ENCODE measurements at places on chromosomes 6 and 20.

DNA sequence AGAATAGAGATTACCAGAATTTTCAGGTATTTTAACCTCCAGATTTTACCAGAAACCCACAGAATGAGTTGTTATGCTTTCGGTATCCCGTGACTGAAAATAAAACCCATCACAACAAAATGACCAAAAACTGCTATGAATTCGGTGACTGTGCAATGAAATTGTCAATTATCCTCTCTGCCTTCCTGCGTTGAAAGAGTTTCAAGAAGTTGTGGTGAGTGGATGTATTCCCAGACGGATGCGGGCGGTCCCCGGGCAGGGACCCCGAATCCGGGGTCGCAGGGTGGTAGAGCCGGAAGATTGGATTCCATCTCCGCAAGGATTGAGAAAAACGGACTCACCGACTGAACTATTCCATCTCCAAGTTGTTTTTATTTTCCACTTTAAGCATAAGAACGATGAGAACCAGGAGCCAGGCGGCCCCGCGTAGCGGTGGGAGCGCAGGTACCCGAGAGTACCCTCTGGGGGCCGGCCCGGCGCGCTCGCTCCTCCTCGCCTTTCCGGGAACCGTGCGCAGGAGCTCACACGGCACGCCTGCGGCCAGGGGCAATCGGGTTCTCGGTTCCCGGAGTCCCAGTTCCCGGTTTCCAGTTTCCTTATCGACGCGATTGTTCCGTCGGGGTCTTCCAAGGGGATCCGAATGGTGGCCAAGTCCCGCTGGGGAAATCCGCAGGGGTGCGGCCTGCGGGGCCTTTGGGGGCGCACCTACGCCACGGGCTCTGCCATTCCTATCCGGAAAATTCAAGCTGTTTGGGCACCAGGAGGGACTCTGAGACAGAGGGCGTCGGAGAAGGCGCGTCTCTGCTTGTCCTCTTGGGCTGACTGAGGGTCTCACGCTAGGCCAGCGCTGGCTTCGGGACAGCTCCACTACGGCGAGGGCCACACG lies 104.9 kb upstream of the PRDM1 start:
- no peak for DNase-seq

DNA sequence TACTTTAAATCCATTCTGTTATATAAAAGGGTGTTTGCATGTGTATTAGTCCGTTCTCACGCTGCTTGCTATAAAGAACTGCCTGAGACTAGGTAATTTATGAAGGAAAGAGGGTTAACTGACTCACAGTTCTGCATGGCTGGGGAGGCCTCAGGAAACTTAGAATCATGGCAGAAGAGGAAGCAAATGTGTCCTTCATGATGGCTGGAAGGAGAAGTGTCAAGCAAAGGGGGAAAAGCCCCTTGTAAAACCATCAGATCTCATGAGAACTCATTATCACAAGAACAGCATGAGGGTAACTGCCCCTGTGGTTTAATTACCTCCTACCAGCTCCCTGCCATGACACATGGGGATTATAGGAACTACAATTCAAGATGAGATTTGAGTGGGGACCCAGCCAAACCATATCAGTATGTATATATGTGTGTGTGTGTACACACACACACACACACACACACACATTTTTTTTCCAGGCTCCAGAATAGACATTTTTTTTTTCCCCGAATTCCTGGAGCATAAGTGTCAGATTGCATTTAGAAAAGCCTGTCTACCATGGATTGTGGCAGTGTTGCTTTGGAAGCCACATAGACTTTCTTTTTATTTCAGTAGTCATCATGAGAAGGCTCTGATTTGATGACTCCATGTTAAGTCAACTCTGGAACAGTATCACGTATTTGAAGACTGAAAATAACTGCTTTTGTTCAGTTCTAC lies 31.5 kb downstream of the KDM1B start:
- peak; percentile 46 for DNase-seq

GRCh38 chr6:43772681-43773049 lies 2.7 kb downstream of the VEGFA start:
- no peak for DNase-seq

- DNase-seq, result no peak
Observed at GRCh38 chr6:122322824-122323223, 76.6 kb upstream of the HSF2 start.

DNA sequence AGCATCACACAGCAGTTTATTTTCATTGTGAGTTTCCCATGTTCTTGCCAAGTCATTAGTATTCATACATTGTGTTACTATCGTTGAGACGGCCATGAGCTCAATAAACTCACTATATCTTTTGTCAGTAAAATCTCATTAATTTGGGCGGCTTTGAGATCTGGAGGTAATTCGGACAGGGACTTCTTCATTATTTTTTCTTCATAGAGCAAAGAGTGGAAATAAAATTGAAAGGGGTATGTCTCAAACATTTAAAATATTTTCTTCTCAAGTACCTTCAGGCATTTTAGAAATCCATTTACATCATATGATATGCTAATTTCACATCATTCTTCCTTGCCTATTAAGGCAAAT lies 14.6 kb downstream of the NOX3 start:
- no peak for DNase-seq

DNA sequence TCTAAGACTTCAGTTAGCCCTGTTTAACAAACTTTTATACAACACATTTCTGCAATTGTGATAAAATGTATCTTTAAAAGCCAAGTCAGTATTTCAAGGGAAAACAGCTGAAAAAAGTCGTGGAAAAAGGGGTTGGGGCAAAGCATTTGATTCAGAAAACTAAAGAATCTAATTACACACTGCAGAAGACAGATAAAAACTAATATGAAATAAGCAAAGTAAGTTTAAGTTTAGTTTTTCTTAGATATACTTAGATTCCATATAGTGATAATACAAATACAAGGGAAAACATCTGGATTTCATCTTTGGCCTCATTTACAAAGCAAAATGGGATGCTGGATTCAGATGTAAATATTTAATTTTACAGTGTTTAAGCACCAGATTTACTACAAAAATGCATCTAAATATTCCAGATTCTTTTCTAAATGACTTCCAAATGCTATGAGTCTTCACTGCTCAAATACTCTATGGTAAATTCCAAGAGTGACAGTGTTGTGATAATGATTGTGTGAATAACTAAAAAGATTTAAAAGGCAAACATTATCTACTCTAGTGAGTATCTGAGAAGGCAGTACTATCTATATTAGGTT lies 1.5 kb upstream of the ADNP start:
- DNase-seq, result no peak

- peak; percentile 96 for DNase-seq
Observed at GRCh38 chr6:163414117-163414945, at the start of gene QKI. TSS of gene QKI (plus strand) at chr6:163414718. CDS start at chr6:163415194, 476 bp downstream.

- no peak for DNase-seq
Observed at GRCh38 chr6:45432977-45433376, 55.2 kb upstream of the SUPT3H start.

DNA sequence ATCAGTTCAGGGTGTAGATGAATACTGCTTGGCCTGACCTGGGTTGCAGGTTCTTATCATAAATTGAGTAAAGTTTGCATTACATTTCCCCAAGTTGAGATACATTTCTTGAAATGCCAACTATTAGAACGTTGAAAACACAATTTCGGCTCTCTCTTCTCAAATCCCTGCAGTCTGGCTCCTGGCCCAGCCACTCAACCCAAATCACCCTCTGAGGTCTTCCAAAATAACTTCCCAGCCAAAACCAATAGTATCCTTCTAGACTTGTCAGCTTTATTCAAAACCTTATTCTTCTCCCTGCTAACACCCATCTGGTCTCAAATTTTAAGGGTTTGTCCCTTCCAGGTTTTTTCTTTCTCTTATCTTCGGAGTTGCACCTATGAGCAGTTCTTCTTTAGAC lies 263.6 kb downstream of the EYA4 start:
- no peak for DNase-seq

GRCh38 chr6:169291646-169292337 lies 38.1 kb upstream of the THBS2 start:
- no peak for DNase-seq

DNA sequence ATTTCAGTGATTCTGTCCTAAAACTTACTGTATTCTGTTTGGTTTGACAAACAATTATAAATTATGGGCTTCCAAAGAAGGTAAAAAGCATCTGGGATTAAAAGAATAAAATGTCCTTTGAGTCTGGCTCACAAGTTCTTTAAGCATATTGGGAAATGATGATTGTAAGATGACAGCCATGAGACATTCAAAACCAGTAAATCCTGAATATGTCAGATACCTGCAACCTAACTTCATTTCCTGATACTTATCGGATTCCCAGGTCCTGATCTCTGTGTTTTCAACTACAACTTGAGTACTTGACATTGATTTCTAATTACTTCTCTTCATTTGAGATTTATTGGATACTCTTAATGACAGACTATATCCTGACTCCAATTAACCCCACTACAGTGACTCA lies 446.6 kb downstream of the GRIK2 start:
- DNase-seq, result no peak

DNA sequence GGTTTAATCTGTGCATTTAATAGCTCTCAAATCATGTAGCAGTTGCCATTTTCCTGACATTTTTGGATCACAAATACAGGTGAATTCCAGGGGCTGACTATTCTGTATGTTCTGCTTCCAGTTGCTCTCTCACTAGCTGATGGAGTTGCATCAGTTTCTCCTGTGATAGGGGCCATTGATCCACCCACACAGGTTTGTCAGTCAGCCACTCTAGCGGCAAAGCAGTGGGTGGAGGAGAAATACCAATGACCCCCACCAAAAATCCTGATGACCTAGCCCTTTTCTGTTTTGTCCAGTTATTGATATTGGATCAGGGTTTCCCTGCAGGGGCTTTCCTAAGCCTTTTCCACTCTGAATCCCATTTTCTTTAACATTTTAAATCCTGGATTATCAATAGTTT lies 72.3 kb upstream of the BTN3A2 start:
- DNase-seq, result no peak

Data from inflammatory macrophage treated with lipopolysaccharide for 1 hour (primary cell).